ENCODE measurements at places on chromosomes 13 and 19.

- no peak for DNase-seq
Observed at GRCh38 chr13:48508011-48508410, 24.9 kb downstream of the RCBTB2 start.

DNA sequence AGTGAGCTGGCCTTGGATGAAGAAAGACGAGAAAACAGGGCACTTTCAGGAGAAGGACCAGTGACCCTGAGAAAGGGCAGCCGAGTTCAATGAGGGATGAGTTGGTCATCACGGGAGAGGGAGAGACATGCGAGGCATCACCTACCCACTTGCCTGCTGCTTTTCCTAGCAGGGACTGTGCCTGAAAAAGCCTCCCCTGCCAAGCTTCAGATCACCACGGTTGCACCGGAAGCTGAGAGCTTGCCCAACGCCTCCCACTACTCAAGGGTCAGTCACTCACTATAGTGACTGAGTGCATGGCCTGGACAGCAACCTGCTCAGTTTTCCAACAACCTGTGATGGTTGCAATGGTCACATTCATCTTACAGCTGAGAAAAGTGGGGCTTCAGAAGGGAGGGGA, 12.6 kb upstream of the EPHX3 start:
- no peak for DNase-seq

DNA sequence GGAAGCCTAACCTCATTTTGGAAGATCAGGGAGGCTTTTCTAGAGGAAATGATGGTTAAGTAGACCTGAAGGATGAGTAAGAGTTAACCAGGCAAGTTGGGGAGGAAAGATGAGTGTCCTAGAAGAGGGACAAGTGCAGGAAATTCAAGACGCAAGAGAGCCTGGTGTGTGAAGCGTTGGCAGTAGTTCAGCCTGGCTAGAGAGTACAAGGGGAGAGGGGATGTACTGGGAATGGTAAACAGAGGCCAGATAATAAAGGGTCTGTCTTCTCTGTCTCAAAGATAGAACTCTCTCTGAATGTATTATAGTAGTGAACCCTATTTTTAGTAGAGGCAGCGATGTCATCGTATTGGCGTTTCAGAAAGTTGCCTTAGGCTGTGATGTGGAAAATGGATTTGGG, 9.7 kb downstream of the DPY19L3 start:
- no peak for DNase-seq

DNA sequence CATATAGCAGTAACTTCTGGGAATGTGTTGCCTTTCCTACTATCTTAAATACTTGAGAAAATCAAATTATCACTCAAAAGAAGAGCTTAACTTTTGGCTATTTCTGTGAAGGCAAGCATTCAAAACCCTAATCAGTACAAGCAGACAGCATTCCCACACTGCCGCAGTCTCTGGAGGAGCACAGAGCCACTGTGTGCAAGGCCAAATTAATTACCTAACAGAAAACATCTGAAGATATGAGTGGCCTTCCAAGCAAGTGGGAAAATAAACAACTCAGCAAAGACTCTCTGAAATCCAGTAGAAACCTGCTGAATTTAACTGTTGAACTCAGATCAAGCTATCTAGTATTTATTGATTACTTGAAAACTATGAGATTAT, 68.2 kb downstream of the COL4A1 start:
- no peak for DNase-seq

GRCh38 chr19:58571575-58571947, 1.6 kb downstream of the MZF1 start:
- DNase-seq: no peak

DNA sequence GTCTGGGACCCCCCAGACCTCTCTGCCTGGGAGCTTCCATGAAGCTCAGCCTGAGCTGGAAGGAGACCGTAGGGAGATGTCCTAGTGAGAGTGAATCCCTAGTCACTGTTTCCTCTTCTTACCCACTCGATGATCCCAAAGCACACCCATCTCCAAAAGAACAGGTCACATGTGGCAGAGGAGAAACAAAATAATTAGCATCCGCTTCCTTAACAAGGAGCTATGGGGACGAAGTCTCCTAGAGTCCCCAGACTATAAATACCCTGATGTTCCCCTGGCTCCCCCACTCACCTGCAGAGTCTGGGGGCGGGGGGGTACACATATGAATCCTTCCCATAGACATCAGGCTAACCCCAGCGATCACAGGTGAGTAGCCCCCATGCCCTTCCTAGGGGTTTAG, at the start of gene OR1I1:
TSS of gene OR1I1 (plus strand) at position 301 of the 400 bp plus-strand sequence. CDS start 4,855 bp downstream, outside the sequence.
- DNase-seq: no peak

DNA sequence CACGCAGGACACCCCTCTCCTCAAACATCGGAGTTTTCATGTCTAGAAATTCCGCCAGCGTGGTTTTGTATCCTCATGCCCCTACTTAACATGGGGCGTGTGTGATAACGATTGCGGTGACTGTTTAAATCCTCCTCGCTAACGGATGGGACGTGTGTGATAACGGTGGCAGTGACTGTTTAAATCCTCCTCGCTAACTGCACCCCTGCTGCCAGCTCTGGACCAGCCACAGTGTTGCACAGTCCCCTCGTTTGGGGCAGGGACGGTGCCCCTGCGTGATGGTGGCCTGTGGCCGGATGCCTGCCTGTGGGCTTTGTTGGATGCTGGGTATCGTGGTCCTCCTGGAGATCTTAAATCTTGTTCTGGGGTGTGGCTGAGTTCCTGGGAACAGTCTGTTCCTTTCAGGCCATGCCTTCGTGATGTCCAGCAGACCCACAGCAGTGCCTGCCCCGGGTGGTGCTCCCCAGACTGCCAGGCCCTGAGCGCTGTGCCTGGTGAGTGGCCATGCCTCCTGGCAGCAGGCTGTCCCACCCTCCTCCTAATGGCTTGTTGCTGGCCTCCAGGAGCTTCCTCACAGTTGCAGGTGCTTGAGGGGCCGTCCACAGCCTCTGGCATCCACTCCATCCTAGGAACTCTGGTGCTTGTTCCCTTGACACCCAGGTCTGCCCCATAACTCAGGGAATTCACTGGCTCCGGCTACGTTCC, 122.5 kb upstream of the MCF2L start:
- DNase-seq: no peak

- no peak for DNase-seq
Observed at GRCh38 chr13:30607908-30608307, 9.8 kb upstream of the USPL1 start.

DNA sequence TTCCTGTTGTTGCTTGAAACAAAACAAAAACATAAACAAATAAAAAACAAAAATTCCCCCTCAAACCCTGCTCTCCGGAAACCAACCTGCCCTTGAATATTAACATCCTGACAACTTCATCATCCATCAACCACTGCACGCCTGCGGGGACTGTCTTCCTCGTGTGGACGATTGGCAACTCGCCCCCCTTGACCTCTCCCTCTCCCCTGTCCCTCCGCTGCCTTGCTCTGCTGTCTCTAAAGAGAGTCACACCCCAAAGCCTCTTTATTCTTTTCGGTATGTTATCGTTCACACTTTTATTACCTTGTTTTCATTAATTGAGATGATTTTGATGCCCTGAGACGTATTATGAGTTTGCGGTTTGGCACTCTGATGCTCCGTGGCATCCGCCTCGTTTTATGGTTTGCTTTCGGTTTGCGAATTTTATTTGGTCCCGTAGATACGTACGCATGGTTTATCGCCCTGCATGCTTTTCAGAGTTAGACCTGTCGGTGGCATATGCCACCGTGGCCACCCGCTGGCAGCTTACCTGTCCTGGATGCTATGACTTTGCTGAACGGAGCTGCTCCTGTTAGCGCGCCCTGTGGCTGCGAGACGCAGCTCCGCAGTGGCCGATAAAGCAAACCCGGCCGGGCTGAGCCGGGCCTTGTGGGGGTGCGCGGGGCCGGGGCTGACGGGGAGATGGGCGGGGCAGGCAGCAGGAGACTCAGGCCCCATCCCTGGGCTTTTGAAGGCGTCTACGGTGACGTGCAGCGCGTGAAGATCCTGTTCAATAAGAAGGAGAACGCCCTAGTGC, 10.6 kb downstream of the PTBP1 start:
- DNase-seq: no peak

- DNase-seq: no peak
Observed at GRCh38 chr13:41224113-41225110, 30.0 kb upstream of the KBTBD7 start.

DNA sequence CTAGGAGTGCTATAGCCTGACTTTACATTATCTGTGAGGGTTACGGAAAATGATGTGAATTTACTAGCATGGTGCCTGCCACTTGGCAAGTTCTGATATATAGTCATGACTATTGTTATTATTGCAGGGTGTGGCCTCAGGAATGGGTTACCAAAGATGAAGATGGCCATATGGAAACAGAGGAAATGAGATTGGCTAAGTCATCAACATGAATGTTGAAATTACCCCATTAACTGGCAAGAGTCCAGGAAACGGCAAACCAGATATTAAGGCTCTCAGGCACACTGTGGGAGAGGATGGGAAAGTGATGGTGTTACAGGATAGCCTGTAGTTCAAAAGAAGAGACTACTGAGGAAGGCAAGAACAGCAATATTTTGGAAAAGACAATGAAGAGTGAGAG, 183.3 kb downstream of the KCNRG start:
- DNase-seq: no peak

GRCh38 chr13:113187263-113187669, 21.2 kb downstream of the PCID2 start:
- peak; percentile 71 for DNase-seq

- no peak for DNase-seq
Observed at GRCh38 chr13:101450749-101451130, 1.7 kb upstream of the ITGBL1 start.

- DNase-seq: no peak
Observed at GRCh38 chr13:72151241-72151640, 284.2 kb upstream of the DACH1 start.

GRCh38 chr13:42119875-42120274, 71.4 kb downstream of the DGKH start:
- DNase-seq: no peak

DNA sequence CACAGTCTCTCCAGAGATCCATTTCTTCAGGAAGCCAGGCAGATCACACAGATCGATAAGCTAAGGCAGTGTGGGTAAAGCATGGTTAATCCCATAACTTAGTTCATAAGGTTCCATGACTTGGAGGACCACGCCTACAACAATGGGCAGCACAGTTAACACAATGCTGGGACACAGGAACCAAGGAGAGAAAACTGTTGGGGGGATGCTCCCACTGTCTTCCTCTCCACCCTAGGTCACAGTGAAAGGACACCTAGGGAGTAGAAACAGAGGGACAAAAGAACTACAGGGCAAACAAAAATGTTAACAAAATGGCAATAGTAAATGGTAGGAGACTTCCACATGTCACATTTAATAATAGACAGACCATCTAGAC, 20.8 kb upstream of the ZNF181 start:
- DNase-seq: no peak

DNA sequence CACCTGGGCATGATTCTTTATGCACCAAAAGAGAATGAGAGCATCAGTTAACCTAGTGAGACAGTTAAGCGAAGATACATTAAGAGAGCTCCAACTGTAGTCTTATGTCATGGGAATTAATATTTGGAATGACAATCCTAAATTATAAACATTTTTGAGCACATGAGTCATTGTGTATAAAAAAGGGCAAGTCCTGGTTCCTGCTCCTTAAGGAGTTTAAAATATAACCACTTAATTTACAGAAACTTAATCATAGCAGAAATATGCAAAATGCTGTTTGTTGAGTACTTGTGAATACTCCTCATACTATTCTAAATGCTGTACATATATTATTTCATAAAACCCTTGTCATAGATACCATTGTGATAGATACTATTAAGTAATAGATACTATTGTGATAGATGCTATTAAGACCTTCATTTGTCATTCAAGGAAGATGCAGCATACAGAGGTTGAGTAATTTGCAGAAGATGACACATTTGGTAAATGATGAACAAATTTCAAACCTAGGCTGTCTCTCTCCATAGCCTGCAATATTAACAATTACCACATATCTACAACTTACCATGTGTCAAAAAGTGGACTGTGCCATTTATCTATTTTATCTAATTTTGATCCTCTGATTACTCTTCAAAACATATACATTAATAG, 301.0 kb downstream of the TBC1D4 start:
- DNase-seq: no peak

- DNase-seq: no peak
Observed at GRCh38 chr19:53771144-53771543, 53.0 kb downstream of the NLRP12 start.

DNA sequence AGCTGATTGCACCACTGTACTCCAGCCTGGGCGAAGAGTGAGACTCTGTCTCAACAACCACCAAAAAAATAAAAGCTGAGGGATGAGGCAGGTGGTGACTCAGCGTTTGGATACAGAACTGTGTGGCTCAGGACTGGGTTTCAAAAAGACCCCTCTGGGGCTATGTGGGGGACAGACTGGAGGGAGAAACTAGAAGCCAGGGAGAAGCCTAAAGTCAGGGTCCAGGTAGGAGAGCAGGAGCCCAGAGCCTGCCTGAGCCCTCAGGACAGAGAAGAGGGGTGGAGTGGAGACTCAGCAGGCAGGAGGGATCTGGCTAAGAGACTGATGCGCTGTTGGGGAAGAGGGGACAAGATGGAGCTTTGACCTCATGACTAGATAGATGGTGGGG, 1.8 kb upstream of the CD37 start:
- DNase-seq: no peak

GRCh38 chr19:495402-496111, 729 bp upstream of the MADCAM1 start:
- no peak for DNase-seq

DNA sequence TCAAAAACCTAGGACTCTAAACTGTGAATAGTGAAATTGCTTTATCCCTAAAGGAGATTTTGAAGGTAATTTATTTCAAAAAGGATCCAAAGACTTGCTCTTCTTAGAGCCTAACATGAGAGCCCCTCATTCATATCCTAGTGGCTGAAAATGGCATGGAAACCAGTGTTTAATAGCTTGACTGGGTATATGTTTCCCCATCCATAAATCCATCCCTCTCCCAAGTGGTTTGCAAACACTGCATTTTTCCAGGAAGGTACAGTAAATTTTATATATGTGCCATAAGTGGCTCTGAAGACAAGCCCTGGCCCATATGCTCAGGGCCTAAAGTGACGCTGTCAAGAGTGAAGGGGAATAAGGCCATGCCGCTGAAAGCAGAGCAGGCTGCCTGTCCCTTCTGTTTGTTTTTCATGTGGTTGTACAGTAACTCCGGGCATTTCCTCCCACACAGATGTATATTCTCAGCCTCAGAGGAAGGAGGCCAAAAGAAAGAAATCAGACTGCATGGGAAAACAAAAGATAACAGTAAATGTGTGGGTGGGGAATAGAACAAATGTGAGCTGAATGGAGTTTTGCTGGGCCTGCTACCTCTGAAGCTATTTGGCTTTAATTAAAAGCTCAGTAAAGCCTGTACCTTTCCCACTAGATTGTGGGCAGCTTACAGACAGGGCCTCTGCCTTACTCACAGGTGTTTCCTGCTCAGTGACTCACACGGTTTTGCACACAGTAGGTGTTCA, 181.9 kb downstream of the PCDH9 start:
- no peak for DNase-seq

GRCh38 chr19:34589730-34590129, 87.2 kb downstream of the SCGB2B2 start:
- DNase-seq: no peak
